ENCODE measurements at places on chromosomes 3 and 15. TPM values are rescaled to one million over a fixed set of nuclear protein-coding genes. Genes with fewer than 3 reads are reported as not detected.

GRCh38 chr15:70503798-70504298 lies 259.5 kb downstream of the UACA start:
- no peak for DNase-seq

DNA sequence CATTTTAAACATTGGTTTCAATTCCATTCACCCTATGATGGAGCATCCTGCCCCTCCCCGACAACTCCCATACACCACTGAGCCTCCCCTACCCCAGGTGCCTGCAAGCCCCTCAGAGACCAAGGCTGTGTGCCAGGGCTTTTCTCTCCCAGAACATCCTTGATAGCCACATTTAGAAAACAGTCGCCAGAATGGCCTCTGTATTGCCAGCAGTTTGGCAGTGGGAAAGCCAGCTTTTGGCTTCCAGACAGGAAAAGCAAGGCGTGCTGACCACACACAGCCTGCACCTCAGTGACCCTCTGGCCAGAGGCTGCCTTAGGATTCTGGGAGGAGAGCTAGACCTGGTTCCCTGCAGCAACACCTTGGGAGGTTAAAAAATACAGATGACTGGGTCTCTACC lies 18.2 kb upstream of the HRH1 start:
- no peak for DNase-seq

GRCh38 chr15:76429661-76430060 lies 93.1 kb downstream of the ISL2 start:
- DNase-seq: no peak

- no peak for DNase-seq
Observed at GRCh38 chr3:177484926-177485325, 287.6 kb upstream of the TBL1XR1 start.

- DNase-seq: no peak
Observed at GRCh38 chr3:183477801-183478456, 49.5 kb upstream of the MCF2L2 start.

PLA2G4E gene
- not detected for total RNA-seq

GOLGA6D gene
- not detected for total RNA-seq

DCUN1D1 gene
- total RNA-seq: 39.7 TPM

LDHAL6B gene
- not detected for total RNA-seq
